ENCODE measurements at places on chromosomes 16 and 17. TPM values are rescaled to one million over a fixed set of nuclear protein-coding genes. Genes with fewer than 3 reads are reported as not detected.

TMIGD1 gene
- total RNA-seq: not detected

PRPSAP2 gene
- total RNA-seq: 27.3 TPM

SSTR5 gene
- total RNA-seq: not detected

GRCh38 chr17:57337390-57337789 lies 81.1 kb downstream of the MSI2 start:
- no peak for DNase-seq

DNA sequence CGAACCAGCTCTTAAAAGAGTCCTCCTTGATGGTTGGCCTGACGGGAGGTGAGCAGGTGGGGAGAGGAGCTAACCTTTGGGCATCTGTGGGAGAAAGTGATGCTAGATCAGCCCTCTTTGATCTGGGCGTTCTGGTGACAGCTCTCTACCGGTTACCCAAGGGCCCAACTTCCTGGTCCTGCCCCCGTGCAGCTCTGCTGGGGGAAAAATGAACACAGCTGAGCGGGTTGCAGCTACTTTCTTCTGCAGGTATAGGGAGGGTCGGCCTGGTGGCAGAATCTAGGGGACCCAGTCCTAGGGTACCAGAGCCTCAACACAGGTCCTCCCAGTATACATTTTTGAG lies 2.9 kb downstream of the SHISA9 start:
- DNase-seq: no peak

- DNase-seq: no peak
Observed at GRCh38 chr16:69166946-69167930, 19.7 kb upstream of the SNTB2 start.
